ENCODE measurements at places on chromosomes 1 and 21.

- DNase-seq = no peak
Measured at GRCh38 chr21:43667191-43667904, 8.0 kb downstream of the RRP1B start.

- DNase-seq = no peak
Measured at GRCh38 chr1:197782722-197783360, 7.6 kb upstream of the DENND1B start.

DNA sequence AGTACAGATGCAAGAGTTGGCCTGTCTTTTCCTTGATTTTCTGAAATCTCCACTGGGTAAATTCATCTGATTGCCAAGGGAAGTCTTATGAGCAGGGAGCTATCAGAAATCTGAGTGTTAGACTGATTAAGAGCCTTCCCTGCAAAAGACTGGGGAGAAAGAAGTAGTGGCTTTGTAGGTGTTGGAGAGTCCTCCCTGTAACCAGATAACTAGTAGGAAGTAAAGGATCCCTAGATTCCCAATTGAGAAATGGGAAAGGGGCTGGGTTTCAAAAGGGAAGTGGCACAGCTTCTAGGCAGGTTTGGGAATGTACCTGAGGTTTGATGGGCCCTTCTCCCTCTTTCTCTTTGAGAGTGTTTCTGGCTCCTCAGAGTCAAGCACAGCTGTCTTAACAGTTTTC lies 2.1 kb downstream of the TLCD4 start:
- no peak for DNase-seq

DNA sequence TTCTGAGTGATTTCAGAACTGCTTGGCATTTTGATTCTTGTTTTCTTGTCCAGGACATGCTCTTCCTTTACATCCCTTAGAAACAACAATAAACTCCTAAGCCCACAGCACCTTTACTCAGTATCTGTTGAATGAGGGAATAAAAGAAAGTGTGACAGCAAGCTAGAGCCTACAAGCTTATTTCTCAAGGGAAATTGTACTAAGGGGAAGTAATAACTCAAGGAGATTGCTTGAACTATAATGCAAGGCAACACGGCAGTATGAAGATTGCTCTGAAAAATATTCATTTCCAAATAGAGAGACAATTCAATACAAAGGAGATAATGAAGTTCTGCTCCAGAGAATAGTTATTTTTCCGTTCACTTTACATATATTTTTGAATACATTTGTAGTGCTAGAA lies 6.5 kb downstream of the OR6P1 start:
- DNase-seq = no peak

- no peak for DNase-seq
Measured at GRCh38 chr1:157404063-157404501, 148.2 kb downstream of the FCRL5 start.

DNA sequence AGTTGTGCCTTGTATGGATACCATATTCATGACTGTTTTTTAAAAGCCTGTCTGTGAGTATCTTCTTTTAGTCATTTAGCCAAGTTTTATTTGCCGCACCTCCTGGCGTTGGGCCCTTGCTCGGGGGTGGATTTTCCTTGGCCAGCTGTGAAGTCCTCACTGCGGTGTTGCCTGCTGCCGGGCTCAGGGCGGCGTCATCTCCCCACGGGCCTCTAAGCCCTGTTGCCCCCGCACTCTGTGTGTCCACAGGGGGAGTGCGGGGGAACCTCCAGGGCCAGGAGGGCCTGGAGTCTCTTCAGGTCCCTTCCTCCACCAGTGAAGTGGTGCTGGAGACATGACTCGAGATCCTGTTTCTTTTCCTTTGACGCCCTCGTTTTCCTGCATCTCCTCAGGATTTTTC lies 65.8 kb upstream of the DIP2A start:
- DNase-seq = no peak

- no peak for DNase-seq
Measured at GRCh38 chr1:205690122-205690756, 9.9 kb upstream of the SLC45A3 start.

- DNase-seq = no peak
Measured at GRCh38 chr1:31289021-31289420, 7.6 kb downstream of the SNRNP40 start.

Measured in thymus (tissue), 14 donors.